Esophagus squamous epithelium (tissue), 5 donors: ENCODE measurements at places on chromosomes 12 and 14.
A peak's percentile ranks its signal among the peaks of the same experiment; 100 is the strongest.

DNA sequence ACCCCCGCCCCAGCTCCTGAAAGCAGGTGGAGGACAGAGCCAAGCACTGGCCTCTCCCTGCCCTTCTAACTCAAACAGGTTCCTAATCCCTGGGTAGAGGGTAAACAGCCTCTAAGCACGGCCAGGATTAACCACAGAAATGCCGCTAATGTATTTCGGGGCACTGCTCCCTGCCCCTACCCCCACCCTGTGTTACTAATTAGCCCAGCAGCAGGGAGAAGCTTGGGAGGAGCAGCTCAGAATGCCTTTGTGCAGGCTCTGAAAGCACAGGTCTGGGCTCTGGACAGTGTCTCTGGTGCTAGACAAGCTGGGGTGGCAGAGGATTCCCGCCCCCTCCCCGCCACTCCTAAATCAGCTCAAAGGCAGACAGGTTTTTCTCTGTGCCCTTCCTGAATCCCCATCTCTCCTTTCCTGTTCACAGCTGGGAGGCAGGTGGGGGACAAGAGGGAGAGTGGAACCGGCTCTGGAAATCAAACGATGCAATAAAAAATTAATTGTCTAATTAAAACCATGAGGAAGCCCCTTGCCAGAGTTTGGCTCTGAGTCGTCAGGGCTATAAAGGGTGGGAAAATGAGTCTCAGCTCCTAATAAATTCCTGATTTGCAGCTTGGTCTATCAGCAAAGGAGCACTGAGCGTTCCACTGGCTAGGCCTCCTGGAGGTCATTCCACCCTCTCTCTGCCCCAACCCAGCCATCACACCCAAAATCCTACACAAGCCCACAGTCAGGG, 53.0 kb downstream of the SMUG1 start:
- no peak for DNase-seq

DNA sequence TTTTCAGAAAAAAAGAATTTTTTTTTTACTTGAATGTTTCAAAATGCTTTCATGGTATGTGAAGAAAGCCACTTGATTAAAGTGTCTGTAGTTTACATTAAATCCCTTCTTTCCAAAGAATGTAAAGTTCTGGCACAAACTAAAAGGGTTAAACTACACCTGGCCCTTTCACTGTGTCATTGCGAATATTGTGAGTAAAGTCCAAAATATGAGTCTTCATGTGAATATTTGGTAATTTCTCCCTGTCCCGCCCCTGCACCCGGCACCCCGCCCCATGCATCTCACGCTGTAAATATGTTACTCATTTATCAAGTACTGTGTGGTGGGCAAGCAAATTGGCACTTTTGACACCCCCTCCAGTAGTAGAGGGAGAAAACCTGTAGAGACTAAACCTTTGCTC, 274.7 kb downstream of the TTC6 start:
- no peak for DNase-seq

DNA sequence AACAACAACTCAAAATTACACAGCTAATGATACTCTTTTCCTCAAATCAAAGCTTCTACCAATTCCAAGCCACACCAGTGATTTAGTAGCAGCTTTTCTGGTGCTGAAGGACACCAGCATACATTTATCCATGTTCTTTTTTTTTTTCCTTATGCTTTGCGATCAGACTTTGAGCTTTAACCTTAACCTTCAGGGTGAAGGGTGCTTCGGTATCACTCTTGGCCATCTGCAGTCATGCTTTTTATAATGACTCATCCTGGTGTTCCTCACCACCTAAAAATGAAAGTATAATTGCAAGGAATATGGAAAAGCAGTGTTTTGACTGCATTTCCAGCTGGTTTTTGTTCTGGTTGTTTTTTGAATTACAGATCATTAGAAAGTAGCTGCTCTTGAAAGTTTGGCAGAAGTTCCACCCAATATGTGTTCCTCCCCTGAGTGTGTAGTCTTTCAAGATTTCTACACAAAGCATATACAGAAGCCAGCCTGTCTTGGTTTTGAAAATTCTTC, 1.3 kb upstream of the SLC41A2 start:
- no peak for DNase-seq

DNA sequence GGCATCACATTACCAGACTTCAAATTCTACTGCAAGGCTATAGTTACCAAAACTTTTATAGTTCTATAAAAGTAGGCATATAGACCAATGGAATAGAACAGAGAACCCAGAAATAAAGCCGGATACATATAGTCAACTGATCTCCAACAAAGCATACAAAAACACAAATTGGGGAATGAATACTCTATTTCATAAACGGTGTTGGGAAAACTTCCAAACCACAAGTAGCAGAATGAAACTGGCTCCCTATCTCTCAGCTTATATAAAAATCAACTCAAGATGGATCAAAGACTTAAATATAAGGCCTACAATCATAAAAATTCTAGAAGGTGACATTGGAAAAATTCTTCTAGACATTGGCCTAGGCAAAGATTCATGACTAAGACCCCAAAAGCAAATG, 187.9 kb upstream of the PLXNC1 start:
- no peak for DNase-seq

DNA sequence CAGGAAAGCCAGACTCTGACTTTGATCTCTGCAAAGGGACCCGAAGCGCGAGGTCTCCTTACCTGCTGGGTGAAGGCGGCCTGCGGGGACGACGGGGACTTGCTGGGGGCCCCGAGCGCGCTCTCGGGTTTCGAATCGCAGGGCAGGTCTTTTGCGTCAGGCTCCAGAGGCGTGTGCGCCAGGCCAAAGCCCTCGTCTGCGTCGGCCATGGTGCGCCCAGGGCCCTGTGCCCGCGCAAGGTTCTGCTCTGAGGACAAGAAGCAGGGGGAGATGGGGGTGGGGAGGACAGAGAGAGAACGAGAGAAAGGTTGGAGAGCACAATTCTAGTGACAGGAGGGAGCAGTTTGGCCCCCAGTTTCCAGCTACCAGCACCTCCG, 2.3 kb downstream of the TBX5 start:
- DNase-seq = no peak

DNA sequence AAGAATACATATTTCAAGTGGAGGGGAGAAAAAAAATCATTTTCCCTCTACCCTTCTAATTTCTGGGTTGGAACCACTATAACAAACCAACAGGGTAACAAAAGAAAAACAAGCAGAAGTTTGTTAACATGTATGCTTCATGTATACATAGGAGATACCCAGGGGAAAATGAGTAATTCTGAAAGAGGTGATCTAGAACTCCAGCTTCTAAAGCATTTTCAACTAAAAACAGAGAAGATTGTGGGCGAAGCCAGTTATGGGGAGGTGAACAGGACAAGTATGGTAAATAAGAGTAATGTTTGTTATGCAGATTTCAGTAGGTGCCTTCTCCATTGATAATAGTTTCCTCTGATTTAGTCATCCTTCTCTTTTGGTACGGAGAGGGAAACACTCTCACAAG, 16.7 kb downstream of the FNTB start:
- DNase-seq = no peak

DNA sequence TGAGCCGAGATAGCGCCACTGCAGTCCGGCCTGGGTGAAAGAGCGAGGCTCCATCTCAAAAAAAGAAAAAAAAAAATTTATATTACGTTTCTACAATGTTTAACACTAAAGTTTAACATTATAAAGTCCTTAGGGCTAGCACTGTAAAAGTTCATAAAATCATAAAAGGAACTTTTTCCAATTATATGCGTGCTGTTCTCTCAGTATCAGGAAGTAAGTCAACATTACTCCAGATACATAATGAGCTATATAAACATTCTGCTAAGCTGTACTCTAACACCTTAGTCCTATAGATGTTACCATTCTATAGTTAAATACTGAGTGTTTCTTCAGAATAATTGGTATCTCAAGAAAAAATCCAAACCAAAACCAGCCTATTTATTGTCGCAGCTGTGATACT, 32.6 kb downstream of the SLC41A2 start:
- DNase-seq = no peak

- no peak for DNase-seq
These were observed 155.6 kb downstream of the DYRK2 start for GRCh38 chr12:67804168-67804567.

- no peak for DNase-seq
These were observed 6.8 kb upstream of the KANSL2 start for GRCh38 chr12:48688836-48689235.

DNA sequence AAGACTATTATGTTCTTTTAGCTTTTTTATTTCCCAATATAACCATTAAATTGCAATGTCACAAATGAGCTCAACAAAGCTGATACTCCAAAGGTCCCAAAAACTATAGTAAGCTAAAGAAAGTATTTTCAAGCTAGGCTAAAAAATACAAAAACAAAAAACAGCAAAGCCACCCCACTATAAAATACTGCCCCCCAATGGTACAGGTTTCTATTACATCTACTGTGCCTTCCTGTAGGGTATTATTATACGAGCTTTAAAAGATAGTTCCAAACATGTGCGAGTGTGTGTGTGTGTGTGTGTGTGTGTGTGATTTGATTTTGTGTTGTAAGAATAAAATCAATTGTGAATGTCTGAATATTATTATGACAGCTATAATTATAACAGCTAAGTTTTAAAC, 1.1 kb downstream of the IFNG start:
- no peak for DNase-seq

DNA sequence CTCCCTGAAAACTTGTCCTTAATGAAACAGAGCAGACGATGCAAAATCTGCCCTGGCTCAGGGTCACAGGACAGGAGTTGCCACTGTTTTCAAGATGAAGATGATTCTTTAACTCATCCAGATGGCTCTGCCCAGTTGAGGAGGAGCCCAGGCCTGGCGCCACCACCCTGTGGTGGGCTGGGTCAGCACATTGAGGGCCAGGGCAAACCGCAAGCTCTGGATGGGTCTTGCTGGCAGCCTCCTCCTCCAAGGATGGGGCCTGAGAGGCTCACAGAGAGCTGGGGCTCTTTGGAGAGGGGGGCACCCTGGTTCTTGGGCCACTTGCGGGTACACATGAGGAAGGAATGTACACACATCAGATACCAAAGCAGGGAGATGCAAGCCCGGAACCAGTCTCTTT, 158.2 kb downstream of the NUAK1 start:
- no peak for DNase-seq

DNA sequence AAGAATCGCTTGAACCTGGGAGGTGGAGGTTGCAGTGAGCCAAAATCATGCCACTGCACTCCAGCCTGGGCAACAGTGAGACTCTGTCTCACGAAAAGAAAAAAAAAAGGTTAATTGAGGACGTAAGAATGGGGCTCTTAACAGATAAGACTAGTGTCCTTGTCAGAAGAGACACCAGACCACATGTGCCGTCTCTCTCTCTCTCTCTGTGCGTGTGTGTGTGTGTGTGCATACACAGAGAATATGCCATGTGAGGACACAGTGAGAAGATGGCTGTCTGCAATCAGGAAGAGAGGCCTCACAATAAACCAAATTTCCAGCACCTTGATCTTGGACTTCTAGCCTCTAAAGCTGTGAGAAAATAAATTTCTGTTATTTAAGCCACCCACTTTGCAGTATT, 11.7 kb upstream of the ERC1 start:
- no peak for DNase-seq

GRCh38 chr14:76055330-76055729, 69.8 kb downstream of the IFT43 start:
- DNase-seq = no peak

DNA sequence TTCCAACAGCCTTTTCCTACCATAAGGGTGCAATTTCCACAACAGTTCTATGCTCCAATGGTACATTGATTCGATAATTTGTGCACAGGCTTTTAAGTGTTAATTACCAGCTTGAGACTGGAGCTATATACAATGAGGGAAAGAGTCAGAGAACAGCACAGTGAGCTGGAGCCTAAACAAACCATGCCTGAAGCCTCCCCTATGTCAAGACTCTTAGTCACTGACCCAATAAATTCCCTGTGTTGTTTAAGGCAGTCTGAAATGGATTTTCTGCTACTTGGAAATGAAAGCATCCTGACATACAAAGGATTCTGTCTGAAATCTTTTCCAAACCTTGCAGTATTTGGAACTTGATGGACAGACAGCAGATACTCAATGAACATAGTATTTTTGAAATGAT, 149.0 kb downstream of the EFCAB11 start:
- DNase-seq = no peak

- DNase-seq = no peak
These were observed 69.2 kb downstream of the LIN7A start for GRCh38 chr12:80868576-80868975.

DNA sequence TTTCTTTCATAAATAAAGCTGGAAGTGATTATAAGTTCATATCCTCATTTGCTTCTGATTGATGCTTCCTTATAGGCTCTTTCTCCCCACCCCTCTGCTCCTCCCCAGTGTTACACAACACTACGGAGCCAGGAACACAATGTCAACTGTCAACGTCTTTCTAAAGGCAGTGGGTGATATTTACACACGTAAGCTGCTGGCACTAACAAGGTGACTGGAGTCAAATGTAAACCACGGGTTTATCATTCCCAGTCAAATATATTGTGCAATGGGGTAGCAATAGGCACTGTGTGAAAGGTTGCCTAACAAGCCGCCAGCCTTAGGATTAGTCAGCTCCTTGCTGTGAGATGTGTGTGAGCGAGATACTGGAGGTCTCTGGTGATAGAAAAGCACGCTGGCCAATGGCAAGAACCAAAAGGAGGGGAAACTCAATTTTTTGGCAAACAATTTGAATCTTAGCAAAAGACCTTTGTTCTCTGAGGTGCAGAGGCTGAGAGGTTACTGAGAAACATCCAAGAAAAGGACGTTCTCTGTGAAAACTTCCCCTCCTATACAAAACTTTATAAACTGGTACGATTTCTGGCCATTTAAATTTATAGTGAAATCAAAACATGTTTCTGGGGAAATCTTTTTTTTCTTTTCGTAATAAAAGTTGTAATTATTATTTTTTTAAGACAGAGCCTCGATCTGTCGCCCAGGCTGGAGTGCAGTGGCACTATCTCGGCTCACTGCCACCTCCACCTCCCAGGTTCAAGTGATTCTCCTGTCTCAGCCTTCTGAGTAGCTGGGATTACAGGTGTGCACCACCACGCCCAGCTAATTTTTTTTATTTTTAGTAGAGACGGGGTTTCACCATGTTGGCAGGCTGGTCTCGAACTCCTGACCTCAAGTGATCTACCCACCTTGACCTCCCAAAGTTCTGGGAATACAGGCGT, 22.3 kb upstream of the HECTD1 start:
- DNase-seq = peak; percentile 12

GRCh38 chr14:63186453-63186852, 17.8 kb upstream of the RHOJ start:
- DNase-seq = no peak
